ENCODE measurements at places on chromosomes 6 and 20.

DNA sequence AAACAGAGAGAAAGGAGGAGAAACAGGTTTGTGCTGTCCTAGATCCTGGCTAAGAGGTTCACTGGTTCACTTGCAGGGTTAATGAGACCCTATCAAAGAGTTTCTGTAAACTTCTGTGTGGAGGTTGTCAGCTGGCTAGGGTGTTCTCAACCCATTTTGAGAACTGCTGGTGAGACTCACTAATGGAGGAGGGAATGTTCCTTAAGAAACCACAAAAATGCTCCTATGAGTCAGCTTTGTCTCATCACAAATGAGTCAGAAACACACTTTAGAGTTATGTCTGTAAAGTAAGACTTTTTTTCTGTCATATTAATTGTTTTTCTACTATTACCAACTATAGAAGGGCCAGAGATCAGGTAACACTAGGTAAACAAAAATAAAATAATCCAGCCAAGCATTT lies 884.4 kb downstream of the PHF3 start:
- peak; percentile 99 for ATAC-seq

DNA sequence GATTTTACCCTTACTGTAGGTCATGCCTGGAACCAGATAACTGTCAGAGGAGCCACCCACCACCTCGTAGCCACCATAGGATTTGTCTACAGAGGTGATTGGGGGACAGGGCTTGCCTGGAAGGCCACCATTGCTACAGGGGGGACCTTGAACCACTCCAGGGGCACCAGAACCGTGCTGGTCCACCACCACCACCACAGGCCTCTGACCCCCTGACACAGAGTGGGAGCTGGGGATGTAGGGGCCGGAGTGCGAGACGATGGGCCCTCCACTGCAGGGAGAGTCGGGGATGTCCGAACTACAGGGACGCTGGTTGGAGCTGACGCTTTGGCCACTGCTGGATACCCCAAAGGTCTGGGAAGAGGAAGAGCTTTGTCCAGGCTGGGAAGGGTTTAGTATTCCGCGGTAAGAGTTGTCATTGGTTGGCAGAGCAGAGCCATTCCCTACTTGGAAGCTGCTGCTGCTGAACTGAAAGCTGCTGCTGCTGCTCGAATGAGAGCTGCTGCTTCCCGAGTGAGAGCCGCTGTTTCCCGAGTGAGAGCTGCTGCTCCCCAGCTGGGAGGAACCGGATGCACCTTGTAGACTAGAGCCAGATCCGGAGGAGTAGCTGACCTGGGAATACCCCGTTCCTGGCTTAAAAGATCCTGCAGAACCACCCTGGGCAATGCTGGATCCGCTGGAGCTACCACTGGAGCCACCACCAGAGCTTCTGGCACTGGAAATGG lies 2.2 kb downstream of the PSORS1C1 start:
- no peak for ATAC-seq

GRCh38 chr6:42406306-42407280 lies 45.1 kb downstream of the TRERF1 start:
- ATAC-seq: no peak

- ATAC-seq: peak; percentile 10
These were observed 149.9 kb upstream of the BEND6 start for GRCh38 chr6:56804996-56805395.

GRCh38 chr6:130647246-130647645 lies 180.0 kb upstream of the SMLR1 start:
- ATAC-seq: no peak

DNA sequence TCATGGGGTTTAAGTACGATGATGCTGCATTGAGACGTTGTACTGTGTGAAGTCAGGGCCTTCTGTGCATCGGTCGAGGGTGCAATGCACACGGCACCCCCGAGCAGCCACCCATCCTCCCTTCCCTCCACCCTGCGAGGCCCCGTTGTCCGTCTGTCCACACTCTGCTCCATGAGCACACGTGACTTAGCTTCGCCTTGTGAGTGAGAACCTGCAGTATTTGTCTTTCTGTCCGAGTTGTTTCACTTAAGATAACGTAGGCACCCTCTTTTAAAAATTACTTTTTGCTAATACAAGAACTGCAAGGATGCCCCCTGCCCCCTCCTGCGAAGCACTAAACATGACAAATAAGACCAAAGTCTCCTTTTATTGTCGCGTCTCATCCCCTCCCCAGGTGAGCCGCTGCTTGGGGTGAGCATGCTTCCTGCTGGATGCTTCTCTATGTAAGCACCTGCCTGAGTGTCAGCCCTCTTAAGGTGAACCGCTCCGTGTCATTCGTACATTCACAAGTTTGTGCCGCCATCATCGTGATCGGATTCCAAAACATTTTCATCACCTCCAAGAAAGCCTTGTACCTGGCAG lies 3.6 kb upstream of the RBBP8NL start:
- no peak for ATAC-seq

DNA sequence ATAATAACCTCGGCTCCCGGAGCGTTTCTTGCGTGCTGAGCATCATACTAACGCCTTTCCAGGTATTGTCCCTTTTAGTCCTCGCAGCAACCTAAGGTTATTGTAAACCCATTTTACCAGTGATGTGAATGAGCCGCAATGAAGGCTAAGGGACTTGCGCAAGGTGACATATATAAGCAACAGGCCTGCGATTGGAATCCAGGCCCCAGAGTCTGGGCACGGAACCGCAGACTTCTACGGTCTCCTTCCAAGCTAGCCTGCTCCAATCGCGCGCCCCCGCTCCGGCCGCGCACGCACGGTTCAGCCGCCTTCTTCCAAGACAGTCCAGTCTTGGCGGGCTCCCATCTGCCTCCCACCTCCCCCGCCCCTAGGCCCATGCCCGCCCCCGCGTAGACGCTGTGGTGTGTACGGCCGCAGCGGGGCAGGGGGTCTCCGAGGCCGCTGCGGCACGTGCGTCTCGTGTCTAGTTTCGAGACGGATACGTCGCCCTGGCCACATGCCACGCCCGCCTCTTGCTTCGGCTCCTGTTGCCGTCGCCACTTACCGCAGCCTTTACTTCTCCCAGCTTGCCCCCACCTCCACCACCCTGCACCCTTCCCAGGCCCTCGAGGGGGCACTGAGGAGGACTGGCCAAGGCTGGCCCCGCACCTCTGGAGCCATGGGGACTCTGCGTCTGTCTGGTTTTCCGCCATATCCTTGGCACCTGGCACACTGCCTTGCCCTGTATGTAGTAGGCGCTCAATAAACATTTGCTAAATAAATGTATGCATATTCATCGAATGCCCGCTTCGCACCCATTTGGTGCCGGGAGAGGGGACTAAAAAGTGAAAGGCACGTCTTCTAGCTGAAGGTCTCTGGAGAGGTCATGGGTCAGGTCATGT lies 855 bp upstream of the GFOD1 start:
- ATAC-seq: peak; percentile 31

DNA sequence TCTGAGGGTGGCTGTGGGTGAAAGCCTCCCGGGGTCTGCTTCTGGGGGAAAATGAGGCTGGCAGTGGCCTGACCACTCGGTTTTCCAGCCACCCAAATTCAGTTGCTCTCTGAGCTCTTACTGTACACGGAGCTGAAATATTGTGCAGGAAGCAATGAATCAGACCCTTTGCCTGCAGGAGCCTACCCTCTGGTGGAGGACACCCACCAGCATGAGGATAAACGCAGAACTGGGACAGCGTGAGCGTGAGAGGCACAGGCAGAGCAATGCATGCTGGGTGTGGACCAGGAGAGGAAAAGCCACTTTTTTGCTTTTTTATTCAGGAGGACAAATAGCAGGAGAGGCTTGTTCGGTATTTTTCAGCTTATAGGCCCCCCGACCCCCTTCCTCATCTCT lies 298.0 kb downstream of the QKI start:
- ATAC-seq: no peak

DNA sequence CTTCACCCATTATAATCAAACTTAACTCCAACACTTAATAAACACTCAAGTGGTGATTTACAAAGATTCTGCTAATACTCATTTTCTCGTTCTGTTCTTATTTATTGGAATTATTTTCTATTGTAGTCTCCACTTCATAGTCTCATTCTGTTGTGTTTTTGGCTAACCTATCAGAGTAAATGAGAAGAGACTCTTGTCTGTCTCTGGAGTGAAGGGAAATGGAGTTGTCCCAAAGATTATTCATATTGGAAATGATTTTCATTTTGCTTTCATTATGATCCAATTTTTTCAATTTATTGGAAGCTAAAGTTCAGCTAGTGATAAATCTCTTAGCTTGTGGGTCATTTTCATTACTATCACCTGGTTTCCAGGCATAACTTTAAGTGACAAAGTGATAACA lies 454.9 kb upstream of the JAG1 start:
- ATAC-seq: no peak

GRCh38 chr20:49399329-49399728 lies 83.1 kb downstream of the KCNB1 start:
- ATAC-seq: no peak

GRCh38 chr6:65595540-65595939 lies 111.5 kb downstream of the EYS start:
- ATAC-seq: no peak

GRCh38 chr6:154319231-154319858 lies 37.3 kb downstream of the IPCEF1 start:
- ATAC-seq: peak; percentile 86

- ATAC-seq: no peak
These were observed 289.1 kb downstream of the TAF4 start for GRCh38 chr20:61776491-61777075.

GRCh38 chr20:57996936-57997890 lies 231.2 kb downstream of the ANKRD60 start:
- peak; percentile 66 for ATAC-seq

- ATAC-seq: no peak
These were observed 81.1 kb downstream of the PRDM1 start for GRCh38 chr6:106167096-106167814.

GRCh38 chr20:57653546-57653900 lies 33.3 kb upstream of the ZBP1 start:
- no peak for ATAC-seq

GRCh38 chr6:2861060-2861821 lies 19.6 kb upstream of the SERPINB1 start:
- no peak for ATAC-seq

- no peak for ATAC-seq
These were observed 434.1 kb downstream of the RFPL4B start for GRCh38 chr6:112781241-112781640.

All from SK-N-SH treated with all-trans-retinoic acid at 6 μM for 48 hours (cell line).